ENCODE measurements at places on chromosomes 2 and 18. TPM values are rescaled to one million over a fixed set of nuclear protein-coding genes. Genes with fewer than 3 reads are reported as not detected.

MC4R gene
- not detected for polyA plus RNA-seq

DNA sequence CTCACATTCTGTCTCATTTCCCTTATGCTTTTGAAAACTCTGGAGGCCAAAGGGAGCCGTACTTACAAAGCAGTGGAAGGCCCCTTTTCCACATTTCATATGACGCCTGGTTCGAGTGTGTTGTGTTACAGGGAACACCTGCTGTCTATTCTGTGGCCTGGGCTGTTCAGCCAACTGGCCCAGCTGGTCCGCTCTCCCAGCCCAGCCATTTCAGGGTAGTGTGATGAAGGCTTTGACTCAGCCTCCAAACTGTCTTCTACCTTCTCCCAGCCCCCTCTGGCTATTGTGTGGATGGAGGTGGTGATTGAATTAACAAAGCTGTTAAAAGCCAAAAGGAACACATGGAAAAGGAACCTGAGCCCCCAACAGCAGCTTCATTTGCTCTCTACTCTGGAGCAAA, 233.8 kb downstream of the ICOS start:
- DNase-seq, result peak; percentile 46

DNA sequence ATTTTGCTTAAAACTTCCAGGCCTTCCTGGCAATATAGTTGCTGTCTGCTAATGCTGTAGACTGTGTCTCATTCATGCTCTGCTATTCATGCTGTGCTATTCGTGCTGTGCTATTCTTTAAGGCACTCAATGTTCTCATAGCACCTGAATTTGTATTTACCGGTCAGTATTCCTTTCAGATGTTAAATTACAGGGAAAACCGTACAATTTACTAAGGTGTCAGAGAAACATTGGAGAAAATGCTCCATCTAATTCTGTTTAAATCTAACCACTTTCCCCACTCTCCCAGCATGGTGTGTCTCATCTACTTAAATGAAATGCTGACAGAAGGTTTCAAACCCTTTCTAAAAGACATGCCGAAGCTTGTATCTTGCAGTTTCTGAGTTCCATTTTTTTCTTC, 25.0 kb downstream of the FAM171B start:
- DNase-seq, result no peak

MATN3 gene
- 6.9 TPM for polyA plus RNA-seq

FOSL2 gene
- 27.8 TPM for polyA plus RNA-seq

DNA sequence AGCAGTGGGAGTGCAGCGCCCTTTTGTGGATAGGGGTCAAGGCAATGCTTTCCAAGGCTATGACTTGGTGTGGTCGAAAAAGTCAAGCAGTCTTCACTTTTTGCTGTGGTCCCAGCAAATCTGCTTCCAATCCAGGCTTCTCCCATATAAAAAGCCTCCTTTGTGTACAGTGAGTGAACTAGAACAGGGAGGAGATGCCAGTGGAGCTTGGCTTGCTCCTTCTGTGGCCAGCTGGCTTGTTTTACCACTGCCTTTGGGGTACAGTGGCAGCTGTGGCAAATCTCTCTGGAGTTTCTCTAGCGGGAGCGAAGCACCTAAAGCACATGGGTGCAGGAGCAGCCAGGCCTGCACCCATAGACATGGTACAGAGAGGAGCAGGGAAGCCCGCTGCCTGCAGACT, 103.5 kb downstream of the MSH2 start:
- DNase-seq, result no peak

DNA sequence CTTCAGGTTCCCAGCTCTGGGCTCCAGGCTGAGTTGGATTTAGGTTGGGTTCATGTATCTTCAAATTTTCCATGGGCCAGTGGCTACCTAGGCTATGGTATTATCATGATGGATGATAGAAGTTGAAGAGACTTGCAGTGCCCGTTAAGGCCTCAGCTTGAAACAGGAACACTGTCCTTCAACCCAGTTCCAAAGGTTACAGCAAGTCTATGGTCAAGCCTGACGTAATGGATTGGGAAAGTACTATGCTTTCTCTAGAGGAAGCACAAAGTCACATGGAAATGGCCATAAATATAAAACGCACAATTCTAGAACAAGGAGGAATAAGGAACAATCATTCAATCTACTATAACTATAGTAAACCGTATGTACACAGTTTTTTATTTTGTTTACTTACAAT, 593.2 kb downstream of the ZEB2 start:
- no peak for DNase-seq

DNA sequence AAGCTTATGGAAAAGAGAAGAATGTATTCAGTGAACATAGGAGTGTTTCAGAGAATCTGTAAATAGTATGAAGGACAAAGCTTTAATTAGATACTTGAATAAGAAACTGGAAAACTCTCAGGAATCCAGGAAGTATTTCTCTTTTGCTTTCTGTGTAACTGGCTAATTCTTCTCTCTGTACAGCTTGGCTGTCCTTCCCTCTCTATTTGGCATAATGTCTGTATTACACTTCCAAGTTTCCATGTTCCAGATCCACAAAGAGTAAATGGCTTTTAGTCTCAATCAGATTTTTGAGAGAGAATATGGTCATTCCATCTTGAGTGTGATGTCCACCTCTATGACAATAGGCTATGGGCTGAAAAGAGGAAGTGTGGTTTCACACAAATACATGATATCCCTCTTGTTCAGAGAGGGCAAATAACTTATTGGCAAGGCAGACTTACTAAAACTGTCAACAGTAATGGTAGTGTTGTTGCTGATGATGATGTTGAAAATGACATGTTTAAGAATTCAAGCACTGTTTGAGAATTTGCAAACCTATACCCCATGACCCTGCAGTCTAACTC, 129.2 kb upstream of the ERBB4 start:
- DNase-seq, result no peak

SRBD1 gene
- 10.1 TPM for polyA plus RNA-seq

PPM1G gene
- polyA plus RNA-seq, result 85.4 TPM

Measured in fibroblast of lung (primary cell).